Effector memory CD4-positive, alpha-beta T cell (primary cell): ENCODE measurements at places on chromosomes 11 and 22.

GRCh38 chr22:38067028-38067415, 9.8 kb downstream of the PICK1 start:
- no peaks in the 10 kb centered on the region for H3K27me3 ChIP-seq
- H3K4me3 ChIP-seq = no peak overlapping the region
- peaks cover 41% of the 10 kb centered on the region for H3K36me3 ChIP-seq
- H3K4me1 ChIP-seq = no peaks in the 10 kb centered on the region
- DNase-seq = no peak

GRCh38 chr22:48370508-48371325, 1457.0 kb downstream of the BRD1 start:
- no peaks in the 10 kb centered on the region for H3K36me3 ChIP-seq
- H3K4me1 ChIP-seq = no peaks in the 10 kb centered on the region
- no peak for DNase-seq
- H3K27me3 ChIP-seq = no peaks in the 10 kb centered on the region
- no peak overlapping the region for H3K27ac ChIP-seq

DNA sequence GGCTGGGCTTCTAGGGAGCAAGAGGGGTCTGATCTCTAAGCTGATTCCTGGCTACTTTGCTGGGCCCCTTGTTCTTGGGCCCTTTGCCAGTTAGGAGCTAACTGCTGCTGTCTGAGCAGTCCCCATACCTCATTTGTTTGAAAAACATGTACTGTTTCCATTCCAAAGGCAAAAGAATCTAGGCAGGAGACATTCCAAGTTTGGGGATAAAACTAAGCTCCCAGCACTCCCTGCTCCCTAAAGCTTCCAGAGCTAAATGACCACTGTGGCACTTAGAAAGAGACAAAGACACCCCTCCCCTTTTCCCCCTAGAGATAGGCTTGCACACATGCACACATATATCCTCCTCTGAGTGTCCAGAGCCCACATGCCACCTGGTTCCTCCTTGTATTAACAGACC, 22.7 kb upstream of the RRM1 start:
- no peak overlapping the region for H3K4me3 ChIP-seq
- no peaks in the 10 kb centered on the region for H3K27me3 ChIP-seq
- DNase-seq = no peak

DNA sequence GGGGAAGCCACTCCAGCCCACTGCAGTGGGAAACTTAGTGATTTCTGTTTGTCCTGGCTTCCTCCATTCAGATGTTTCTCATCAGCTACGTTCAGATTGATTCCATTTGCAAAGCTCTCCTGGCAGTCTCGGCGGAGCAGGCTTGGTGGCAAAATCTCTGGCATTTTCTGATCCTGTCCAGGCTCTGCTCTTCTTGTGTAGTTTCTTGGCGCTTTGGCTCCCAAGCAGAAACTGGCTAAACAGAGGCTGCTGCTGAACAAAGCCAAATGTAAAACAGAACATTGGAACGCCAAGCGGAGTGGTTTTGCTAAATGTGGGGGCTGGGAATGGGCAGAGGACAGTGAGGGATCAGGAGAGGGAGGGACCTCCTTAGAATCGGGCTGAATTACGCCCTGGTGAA, 36.7 kb downstream of the ADAMTS8 start:
- H3K27ac ChIP-seq = no peak overlapping the region
- no peaks in the 10 kb centered on the region for H3K4me1 ChIP-seq
- H3K27me3 ChIP-seq = no peaks in the 10 kb centered on the region

- no peak overlapping the region for H3K4me3 ChIP-seq
- H3K27me3 ChIP-seq = no peaks in the 10 kb centered on the region
- H3K36me3 ChIP-seq = no peaks in the 10 kb centered on the region
- DNase-seq = no peak
- H3K27ac ChIP-seq = no peak overlapping the region
Observed at GRCh38 chr11:115613986-115614632, 109.9 kb upstream of the CADM1 start.

DNA sequence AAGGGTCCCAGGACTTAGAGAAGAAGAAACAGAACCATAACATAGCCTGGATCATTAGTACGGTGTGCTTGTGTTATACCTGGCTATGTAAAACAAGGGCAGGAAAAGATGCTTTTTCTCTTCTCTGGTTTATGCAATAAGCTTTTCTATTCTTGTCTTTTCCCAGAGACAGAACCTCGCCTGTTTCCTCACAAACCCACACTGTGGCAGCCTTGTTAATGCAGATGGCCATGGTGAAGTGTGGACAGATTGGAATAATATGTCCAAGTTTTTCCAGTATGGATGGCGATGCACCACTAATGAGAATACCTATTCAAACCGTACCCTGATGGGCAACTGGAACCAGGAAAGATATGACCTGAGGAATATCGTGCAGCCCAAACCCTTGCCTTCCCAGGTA, 2.9 kb downstream of the CFAP68 start:
- H3K4me3 ChIP-seq = no peak overlapping the region
- H3K27me3 ChIP-seq = no peaks in the 10 kb centered on the region
- H3K4me1 ChIP-seq = peaks cover 14% of the 10 kb centered on the region
- no peak overlapping the region for H3K27ac ChIP-seq
- no peaks in the 10 kb centered on the region for H3K36me3 ChIP-seq
